Adrenal gland (tissue), 19 donors: ENCODE measurements at places on chromosomes 11 and 22. TPM values are rescaled to one million over a fixed set of nuclear protein-coding genes. Genes with fewer than 3 reads are reported as not detected.

The GAL gene
- not detected for polyA plus RNA-seq

The PLXNB2 gene
- 38.1 TPM for polyA plus RNA-seq

GRCh38 chr11:16511116-16512114 lies 155.1 kb upstream of the SOX6 start:
- H3K4me1 ChIP-seq: no peaks in the 10 kb centered on the region
- DNase-seq: no peak
- H3K27ac ChIP-seq: no peak overlapping the region
- H3K27me3 ChIP-seq: no peaks in the 10 kb centered on the region
- no peak overlapping the region for H3K4me3 ChIP-seq

DNA sequence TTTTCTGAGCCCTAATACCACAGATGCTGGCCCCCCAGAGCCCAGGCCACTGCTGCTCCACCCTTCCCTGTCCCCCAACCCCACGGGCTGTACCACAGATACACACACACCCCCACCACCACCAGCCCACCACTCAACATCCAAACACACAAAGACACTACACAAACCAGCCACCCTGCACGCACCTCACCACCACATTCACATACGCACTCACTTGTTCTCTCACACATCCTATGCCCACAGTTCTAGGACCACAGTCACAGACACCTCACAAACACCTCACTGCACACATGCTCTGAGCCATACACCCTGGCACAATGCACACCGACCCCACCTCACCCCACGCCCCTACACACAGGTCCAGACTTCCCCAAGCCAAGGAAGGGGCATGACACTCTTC lies 22.5 kb upstream of the OAF start:
- peaks cover 18% of the 10 kb centered on the region for H3K4me1 ChIP-seq
- H3K27ac ChIP-seq: no peak overlapping the region
- DNase-seq: no peak
- H3K27me3 ChIP-seq: no peaks in the 10 kb centered on the region

DNA sequence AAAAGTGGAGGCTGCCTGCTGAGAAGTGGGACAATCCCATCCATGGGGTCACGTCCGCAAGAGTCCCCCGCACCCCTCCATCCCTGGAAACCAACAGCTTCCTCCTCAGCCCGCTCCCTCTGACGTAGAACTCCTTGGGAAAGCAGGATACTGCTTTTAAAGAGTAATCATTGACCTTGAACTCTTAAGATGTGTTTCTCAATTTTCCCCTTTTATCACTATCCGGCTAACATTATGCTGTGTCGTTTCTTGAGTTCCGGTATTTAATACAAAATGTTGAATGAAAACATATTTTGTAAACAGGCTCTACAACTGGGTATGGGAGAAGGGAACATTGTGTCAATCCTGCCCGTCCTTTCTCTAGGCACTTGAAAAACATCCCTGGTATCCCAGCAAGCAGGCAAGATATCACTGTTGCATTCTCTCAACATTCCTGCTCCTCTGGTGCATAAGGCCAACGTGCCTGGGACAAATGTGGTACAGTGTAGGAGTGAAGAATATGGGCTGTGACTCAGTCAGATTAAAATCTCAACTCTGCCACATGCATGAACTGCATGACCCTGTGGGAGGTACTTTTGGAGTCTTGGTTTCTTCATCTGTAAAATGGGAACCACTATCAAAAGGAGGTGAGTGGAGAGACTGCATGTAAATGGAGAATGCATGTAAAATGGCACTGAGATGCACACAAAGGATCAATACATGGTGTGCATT lies 52.8 kb downstream of the WT1 start:
- H3K4me1 ChIP-seq: no peaks in the 10 kb centered on the region
- DNase-seq: no peak
- no peaks in the 10 kb centered on the region for H3K36me3 ChIP-seq

The CTSW gene
- polyA plus RNA-seq: 2.9 TPM

GRCh38 chr11:122556605-122557004 lies 98.9 kb upstream of the UBASH3B start:
- no peak overlapping the region for H3K4me3 ChIP-seq
- H3K36me3 ChIP-seq: no peaks in the 10 kb centered on the region
- H3K4me1 ChIP-seq: no peaks in the 10 kb centered on the region
- H3K27me3 ChIP-seq: peaks cover 8% of the 10 kb centered on the region

GRCh38 chr11:114612686-114613085 lies 17.1 kb upstream of the NXPE4 start:
- no peak overlapping the region for H3K27ac ChIP-seq
- no peaks in the 10 kb centered on the region for H3K36me3 ChIP-seq
- H3K27me3 ChIP-seq: no peaks in the 10 kb centered on the region
- no peak for DNase-seq

DNA sequence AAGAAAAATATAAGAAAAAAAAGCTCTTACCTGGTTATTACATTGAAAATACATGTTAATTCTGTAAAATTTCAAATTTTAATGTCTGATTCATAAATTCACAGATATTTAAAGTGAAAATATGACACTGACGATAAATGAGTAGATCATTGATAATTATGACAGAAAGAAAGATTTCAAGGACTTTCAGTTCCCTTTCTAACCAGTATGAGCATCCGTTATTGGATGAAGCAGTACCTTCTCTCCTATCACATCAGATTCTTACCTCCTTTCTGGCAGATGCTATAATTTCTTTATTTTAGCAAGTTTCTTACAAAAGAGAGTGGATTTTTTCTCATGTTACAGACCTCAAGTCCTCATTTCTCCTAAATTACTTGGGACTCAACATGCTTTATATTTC lies 847.3 kb downstream of the JRKL start:
- H3K27me3 ChIP-seq: no peaks in the 10 kb centered on the region
- no peak overlapping the region for H3K27ac ChIP-seq
- no peaks in the 10 kb centered on the region for H3K36me3 ChIP-seq
- H3K4me3 ChIP-seq: no peak overlapping the region

GRCh38 chr11:119152604-119153003 lies 3.8 kb downstream of the ABCG4 start:
- peaks cover 11% of the 10 kb centered on the region for H3K4me1 ChIP-seq
- no peak overlapping the region for H3K27ac ChIP-seq

The SLC17A6 gene
- not detected for polyA plus RNA-seq

The FOSL1 gene
- polyA plus RNA-seq: 12.0 TPM

The LRRC4C gene
- polyA plus RNA-seq: 7.5 TPM

- peak; percentile 49 for DNase-seq
- H3K4me1 ChIP-seq: peaks cover 24% of the 10 kb centered on the region
- H3K27ac ChIP-seq: no peak overlapping the region
- no peaks in the 10 kb centered on the region for H3K27me3 ChIP-seq
- no peak overlapping the region for H3K4me3 ChIP-seq
Observed at GRCh38 chr11:94877443-94878200, 95.7 kb downstream of the CWC15 start.

The NOX4 gene
- 0.81 TPM for polyA plus RNA-seq

DNA sequence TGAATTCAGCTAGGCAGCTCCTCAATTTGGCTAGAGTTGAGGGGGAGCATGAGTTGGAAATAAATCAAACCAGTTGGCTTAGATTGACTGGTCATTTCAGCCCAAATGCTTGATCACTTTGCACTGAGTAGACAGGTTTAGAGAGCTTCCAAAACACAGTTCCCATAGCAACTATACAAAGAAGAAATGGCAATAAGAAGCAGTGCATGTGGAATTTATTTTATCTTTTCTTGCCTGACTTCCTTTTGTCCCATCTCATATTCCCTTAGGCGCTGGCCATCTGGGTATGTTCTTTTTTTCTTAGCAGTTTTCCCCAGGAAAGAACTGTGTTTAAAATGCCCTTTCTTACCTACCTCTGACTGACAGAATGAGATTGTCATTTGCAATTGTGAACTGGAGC lies 38.7 kb upstream of the C11orf87 start:
- no peak for DNase-seq
- H3K27ac ChIP-seq: no peak overlapping the region
- H3K4me3 ChIP-seq: no peak overlapping the region
- no peaks in the 10 kb centered on the region for H3K36me3 ChIP-seq
- H3K27me3 ChIP-seq: no peaks in the 10 kb centered on the region
- no peaks in the 10 kb centered on the region for H3K4me1 ChIP-seq

The INPP5J gene
- polyA plus RNA-seq: 2.1 TPM

The SLC5A12 gene
- not detected for polyA plus RNA-seq

GRCh38 chr11:115524572-115524971 lies 20.4 kb upstream of the CADM1 start:
- no peaks in the 10 kb centered on the region for H3K36me3 ChIP-seq
- H3K27ac ChIP-seq: no peak overlapping the region

GRCh38 chr22:50317674-50318073 lies 9.1 kb downstream of the DENND6B start:
- H3K36me3 ChIP-seq: no peaks in the 10 kb centered on the region
- no peaks in the 10 kb centered on the region for H3K27me3 ChIP-seq
- no peak for DNase-seq
- H3K4me1 ChIP-seq: peaks cover 8% of the 10 kb centered on the region

GRCh38 chr11:118087931-118088330 lies 1.2 kb upstream of the SMIM35 start:
- peaks cover under 1% of the 10 kb centered on the region for H3K4me1 ChIP-seq
- no peak overlapping the region for H3K27ac ChIP-seq
- H3K4me3 ChIP-seq: no peak overlapping the region
- no peaks in the 10 kb centered on the region for H3K36me3 ChIP-seq

DNA sequence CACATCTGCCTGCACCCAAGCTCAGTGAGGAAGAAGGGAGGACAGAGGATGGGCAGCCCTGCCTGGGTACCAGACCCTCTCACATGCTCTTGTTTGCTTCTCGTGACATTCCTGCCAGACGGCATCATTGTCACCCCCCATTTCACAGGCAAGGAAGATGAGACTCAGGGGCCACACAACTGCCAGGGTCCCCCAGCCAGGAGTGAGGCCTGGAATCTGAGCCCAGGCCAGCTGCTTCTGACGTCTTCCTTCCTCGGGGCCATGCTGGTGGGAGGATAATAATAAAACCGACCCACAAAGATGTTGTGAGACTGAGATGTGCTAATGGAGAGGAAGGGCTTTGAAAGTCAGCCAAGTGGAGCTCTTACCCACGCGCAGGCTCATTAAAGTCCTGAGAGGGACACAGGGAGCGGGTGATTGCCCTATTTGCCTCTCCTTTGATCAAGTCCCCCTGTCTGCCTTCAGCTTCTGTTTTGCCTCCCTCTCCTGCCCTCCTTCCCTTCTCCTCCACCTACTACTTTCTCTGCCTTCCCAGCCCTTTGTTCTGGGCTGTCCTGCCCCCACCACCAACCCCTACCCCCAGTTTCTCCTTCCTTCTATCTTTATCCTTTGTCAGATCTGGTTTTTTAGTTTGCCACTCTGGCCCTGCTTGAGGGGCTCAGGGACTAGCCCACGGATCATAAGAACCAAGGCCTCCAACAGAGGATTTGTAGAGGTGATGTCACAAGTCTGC lies 62.7 kb downstream of the MCM5 start:
- DNase-seq: no peak
- H3K27ac ChIP-seq: no peak overlapping the region
- peaks cover 2% of the 10 kb centered on the region for H3K4me1 ChIP-seq
- no peak overlapping the region for H3K4me3 ChIP-seq

- no peak for DNase-seq
- no peaks in the 10 kb centered on the region for H3K27me3 ChIP-seq
- peak overlapping the region; percentile 85 for H3K27ac ChIP-seq
- no peaks in the 10 kb centered on the region for H3K4me1 ChIP-seq
- H3K36me3 ChIP-seq: no peaks in the 10 kb centered on the region
Observed at GRCh38 chr11:10899121-10899830, 41.4 kb upstream of the ZBED5 start.

The MB gene
- 5.9 TPM for polyA plus RNA-seq

The MRGPRX3 gene
- polyA plus RNA-seq: not detected

DNA sequence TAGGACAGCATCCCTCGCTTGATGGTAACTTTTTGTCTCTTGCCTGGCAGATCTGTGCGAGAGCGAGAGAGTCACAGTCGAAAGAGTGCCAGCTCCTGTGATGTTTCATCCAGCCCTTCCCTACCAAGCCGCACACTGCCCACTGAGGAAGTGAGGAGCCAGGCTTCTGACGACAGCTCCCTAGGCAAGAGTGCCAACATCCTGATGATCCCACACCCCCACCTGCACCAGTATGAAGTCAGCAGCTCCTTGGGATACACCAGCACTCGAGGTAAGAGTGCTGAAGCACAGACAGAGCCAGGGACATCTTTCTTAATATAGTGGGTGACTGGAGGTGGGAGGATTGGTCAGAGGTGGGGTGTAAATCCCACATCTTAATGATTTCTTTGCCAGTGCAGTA lies 61.1 kb downstream of the DEPDC5 start:
- H3K36me3 ChIP-seq: peaks cover 89% of the 10 kb centered on the region
- no peak overlapping the region for H3K4me3 ChIP-seq
- no peaks in the 10 kb centered on the region for H3K27me3 ChIP-seq
- H3K27ac ChIP-seq: no peak overlapping the region

DNA sequence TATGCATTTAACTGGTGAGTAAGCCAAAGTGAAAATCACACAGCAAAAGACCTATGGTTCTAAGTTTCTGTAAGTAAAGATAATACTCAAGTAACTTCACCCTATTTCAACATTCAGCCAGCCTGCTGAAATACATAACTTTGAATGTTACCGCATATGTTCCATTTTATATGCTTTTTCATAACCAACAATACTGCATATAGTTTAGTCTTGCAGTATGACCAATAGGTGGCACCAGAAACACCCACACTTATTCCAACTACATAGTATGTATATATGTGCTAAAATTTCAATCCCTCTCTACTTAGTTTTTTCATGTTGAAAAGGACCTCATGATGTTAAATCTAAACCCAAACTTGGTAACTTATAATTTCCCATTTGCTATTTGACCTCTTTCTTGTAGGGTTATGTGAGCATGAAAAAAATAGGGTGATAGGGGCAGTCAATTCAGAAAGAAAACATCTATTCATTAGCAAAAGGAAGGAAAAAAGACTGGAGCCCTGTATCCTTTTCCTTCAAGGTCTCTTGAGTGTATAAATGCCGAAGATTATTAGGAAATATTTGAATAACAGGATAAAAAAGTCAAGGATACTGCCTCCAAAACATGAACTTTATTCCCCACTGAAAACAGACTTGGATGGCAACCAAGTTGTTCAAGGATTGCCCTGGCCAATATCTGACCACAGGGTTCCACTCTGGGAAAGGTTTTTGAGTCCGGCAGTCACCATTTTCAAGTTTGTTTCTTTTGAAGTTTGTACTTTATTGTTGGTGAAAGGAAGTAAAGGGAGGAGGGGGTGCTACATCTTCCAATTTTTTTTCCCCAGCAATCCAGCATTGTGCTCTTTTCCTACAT lies 23.8 kb upstream of the FZD4 start:
- no peak overlapping the region for H3K27ac ChIP-seq
- H3K27me3 ChIP-seq: no peaks in the 10 kb centered on the region
- no peaks in the 10 kb centered on the region for H3K36me3 ChIP-seq
- peak; percentile 24 for DNase-seq

The LSP1 gene
- polyA plus RNA-seq: 324 TPM

GRCh38 chr22:27278946-27279345 lies 522.6 kb downstream of the MN1 start:
- DNase-seq: no peak
- no peaks in the 10 kb centered on the region for H3K27me3 ChIP-seq
- H3K4me3 ChIP-seq: no peak overlapping the region
- no peaks in the 10 kb centered on the region for H3K36me3 ChIP-seq
- H3K27ac ChIP-seq: no peak overlapping the region

GRCh38 chr22:21025266-21025665 lies 7.1 kb downstream of the SLC7A4 start:
- H3K36me3 ChIP-seq: no peaks in the 10 kb centered on the region
- no peaks in the 10 kb centered on the region for H3K27me3 ChIP-seq
- H3K4me1 ChIP-seq: no peaks in the 10 kb centered on the region
- H3K4me3 ChIP-seq: no peak overlapping the region
- no peak for DNase-seq
